Right atrium auricular region (tissue), 2 donors: ENCODE measurements at places on chromosomes 7 and 10. TPM values are rescaled to one million over a fixed set of nuclear protein-coding genes. Genes with fewer than 3 reads are reported as not detected.

Gene DNMBP
- 8.2 TPM for total RNA-seq

Gene SLC26A3
- total RNA-seq: not detected

Gene FGFBP3
- 0.26 TPM for total RNA-seq

Gene OR2A1
- total RNA-seq: not detected

Gene OR6B1
- total RNA-seq: not detected

Gene IFIT1B
- total RNA-seq: not detected

Gene OR2A12
- total RNA-seq: not detected

Gene INHBA
- 22.2 TPM for total RNA-seq
